ENCODE measurements at places on chromosomes 3 and 15.
A peak's percentile ranks its signal among the peaks of the same experiment; 100 is the strongest.

DNA sequence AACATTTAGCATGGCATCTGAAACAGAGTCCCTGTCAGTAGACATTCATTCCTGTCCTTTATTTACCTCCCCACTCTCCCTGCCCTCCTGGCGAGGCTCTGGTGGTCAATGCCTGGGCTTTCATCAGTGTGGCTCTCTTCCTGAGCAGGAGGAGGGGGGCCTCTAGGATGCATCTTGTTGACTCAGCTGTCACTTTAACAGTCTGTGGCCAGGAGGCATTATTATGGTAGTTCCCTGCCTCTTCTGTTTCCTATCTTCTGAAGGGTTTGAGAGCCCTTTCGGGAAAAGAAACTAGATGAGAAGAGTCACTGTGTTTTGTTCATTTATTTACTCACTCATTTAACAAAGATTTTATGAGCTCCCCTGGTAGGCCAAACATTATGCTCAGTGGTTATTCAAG lies 2.4 kb upstream of the PPP1R14D start:
- no peak for DNase-seq

- peak; percentile 19 for DNase-seq
Measured at GRCh38 chr15:40043927-40044716, 5.1 kb upstream of the SRP14 start.

DNA sequence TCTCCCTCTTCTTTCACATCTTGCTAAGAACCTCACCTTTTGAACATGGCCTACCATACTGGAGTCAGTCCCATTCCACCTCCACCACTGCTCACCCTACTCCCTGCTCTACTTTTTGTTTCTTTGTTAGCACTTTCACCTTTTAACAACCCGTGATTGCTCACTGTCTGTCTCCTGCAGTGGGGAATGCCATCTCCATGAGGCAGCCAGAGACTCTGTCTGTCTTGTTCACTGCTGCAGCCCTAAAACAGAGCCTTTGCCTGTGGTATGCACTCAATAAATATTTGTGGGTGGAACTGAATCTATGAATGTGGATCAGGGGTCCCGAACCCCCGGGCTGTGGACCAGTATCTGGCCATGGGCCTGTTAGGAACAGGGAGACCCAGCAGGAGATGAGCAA lies 16.5 kb upstream of the TLE3 start:
- DNase-seq = no peak

DNA sequence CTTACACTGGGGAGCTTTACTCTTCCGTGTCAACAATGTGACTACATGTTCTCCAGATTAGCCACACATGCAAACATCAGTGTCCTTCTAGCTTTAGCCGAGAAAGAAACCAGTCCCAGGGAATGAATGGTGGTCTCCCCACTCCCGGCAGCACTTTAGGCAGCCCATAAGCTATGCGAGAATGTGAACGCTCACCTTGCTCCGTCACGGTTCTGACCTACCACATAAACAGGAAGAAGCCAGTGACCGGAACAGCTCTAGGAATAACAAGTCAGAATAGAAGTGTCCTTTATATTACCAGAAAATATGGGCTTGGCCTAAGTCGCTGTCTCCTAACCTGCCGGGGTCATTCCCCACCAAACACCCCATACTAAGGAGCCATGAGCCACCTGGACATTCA lies 98.0 kb upstream of the ABHD17C start:
- no peak for DNase-seq

- DNase-seq = no peak
Measured at GRCh38 chr3:54835701-54836100, 92.2 kb downstream of the LRTM1 start.

- peak; percentile 48 for DNase-seq
Measured at GRCh38 chr15:67010898-67011616, 54.3 kb upstream of the SMAD3 start.

- no peak for DNase-seq
Measured at GRCh38 chr3:127821394-127821793, 921 bp downstream of the MGLL start.

DNA sequence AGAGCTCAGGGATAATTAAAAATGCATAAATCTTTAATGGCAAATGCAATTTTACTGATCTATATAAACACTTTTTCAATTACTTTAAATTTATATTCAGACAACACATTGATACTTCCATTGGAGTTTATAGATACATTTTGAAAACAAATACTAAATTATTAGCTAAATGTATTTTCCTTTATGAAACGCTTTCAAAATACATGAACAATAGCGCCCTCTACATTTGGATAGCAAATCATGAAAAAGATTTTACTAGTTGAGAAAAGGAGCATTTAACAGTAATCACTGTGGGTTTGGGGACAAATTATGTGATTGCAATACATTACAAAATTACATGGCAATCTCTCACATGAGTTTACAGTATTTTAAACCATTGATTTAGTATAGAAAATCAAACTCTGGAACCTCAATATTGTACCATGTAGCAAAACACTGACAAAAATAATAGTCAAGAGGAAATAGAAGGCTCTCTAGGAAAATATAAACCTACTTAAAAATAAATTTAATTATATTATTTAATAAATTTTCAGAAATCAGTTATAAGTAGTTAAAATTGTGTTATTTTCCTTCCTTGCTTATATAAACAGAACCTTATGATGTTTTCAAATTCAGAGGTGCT lies 207.9 kb downstream of the ZIC1 start:
- peak; percentile 7 for DNase-seq

DNA sequence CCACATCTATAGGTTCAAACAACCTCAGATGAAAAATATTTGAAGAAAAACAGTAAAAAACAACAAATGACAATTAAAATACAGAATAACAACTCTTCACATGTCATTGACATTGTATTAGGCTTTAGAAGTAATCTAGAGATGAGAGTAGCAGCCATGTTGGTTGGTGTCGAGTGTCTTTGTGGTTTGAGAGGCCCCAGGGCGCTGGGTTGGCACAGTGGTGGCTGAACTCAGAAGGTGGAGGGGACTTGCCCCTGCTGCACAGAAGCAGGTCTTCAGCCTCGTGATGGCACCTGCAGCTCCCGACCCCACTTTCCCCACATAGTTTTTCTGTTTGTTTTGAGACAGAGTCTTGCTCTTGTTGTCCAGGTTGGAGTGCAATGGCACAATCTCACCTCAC lies 187.2 kb downstream of the OSBPL10 start:
- DNase-seq = no peak

DNA sequence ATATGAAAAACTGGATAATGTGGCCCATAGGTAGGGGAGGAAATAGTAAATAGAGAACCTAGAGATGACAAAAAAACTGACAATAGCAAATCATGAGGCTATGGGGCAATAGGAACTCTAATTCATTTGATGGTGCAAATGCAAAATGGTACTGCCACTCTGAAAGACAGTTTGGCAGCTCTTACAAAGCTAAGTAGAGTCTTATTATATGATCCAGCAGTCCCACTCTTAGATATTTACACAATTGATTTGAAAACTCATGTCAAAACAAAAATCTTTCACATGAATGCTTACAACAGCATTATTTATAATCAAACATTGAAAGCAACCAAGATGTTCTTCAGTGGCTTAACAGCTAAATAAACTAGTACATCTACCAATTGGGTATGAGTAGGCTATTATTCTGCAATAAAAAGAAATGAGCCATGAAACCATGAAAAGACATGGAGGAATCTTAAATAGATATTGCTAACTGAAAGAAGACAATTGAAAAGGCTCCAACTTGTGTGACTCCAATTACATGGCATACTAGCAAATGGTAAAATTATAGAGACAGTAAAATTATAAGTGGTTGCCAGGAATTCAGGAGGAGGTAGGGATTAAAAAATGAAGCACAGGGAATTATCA lies 321.8 kb upstream of the STAC start:
- no peak for DNase-seq

GRCh38 chr3:189685860-189686259 lies 54.7 kb downstream of the TP63 start:
- DNase-seq = peak; percentile 66

- no peak for DNase-seq
Measured at GRCh38 chr3:26587571-26587970, 35.0 kb upstream of the LRRC3B start.

DNA sequence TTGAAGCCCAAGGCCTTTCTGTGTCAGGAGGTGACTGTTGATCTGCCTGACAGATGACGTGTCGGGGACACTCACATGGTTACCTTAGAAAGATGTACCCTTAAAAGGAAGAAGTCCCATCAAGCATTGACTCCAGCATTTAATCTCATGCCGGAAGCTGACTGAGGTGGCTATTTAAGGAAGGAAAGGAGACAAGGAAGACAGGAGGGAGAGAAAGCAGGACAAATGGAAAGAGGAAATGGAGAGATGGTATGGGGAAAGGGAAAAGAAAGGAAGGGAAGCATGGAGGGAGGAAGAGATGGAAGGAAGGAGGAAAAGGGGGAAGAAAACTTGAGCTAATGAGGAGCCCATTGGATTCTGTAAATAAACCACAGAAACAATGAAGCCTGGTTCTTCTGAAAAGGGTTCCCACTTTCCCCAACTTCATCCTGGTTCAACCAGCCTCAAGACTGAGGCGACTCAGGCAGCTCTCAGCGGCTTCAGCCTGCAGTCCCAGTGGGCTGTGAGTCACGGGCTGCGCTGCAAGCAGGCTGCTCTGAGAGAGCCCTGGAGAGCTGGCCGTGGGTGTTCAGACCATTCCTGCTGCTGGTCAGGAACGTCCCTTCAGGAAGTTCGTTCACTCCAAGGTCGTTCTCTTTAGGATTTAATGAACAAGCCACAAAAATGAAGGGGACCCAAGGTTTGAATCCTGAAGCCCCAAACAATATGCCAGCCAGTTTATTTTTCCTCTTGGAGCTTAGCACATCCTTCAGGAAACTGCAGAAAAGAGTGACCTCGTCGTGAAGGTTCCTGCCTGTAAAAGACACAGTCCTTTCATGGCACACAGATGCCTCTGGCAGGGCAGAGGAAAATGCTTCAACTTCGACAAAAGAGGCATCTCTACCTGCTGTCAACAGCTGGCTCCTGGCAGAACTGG lies 69.6 kb upstream of the THBS1 start:
- DNase-seq = peak; percentile 96

DNA sequence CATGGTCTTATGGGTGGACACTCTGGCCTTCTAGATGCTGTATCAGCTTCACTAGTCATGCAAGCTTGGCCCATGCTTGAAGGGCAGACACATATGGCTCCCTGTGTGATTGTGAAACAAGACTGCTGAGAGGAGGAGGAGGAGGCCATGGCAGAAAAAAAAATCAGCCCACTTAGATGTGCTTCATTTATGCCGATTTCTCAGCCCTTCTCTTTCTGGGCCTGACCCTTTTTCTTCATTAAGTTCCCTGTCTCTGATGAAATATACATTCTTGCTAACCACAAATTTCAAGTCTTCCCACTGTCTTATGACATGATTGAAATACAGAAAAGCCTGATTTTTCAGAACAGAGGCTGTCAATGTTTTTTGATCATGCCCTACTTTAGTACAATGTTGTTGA lies 213.0 kb upstream of the FEZF2 start:
- DNase-seq = peak; percentile 88

- no peak for DNase-seq
Measured at GRCh38 chr15:58260205-58260724, 122.1 kb downstream of the AQP9 start.

DNA sequence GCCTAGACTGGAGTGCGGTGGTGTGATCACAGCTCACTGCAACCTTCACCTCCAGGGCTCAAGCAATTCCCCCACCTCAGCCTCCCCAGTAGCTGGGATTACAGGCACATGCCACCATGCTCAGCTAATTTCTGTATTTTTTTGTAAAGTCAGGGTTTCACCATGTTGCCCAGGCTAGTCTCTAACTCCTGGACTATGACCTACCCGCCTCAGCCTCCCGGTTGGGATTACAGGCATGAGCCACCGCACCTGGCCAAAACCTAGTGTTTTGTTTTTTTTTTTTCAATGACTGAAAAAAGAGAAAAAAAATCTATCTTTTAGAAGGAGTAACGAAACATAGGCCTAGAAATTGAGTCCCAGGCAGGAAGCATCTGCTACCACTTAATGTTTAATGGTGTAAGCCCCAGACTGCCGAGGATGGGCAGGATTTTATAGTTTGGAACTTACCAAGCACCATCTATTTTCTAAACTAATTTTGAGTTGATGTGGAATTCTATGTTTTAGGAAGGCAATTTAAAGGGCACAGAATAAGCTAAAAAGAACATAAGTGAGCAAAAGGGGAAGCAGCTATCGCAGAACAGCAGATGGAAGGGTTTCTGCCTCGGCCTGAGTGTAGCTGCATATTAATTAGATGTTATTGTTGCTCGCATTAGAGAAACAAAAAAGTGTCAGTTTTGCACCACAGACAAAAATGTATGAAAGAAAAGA lies 24.2 kb upstream of the CA12 start:
- peak; percentile 38 for DNase-seq

DNA sequence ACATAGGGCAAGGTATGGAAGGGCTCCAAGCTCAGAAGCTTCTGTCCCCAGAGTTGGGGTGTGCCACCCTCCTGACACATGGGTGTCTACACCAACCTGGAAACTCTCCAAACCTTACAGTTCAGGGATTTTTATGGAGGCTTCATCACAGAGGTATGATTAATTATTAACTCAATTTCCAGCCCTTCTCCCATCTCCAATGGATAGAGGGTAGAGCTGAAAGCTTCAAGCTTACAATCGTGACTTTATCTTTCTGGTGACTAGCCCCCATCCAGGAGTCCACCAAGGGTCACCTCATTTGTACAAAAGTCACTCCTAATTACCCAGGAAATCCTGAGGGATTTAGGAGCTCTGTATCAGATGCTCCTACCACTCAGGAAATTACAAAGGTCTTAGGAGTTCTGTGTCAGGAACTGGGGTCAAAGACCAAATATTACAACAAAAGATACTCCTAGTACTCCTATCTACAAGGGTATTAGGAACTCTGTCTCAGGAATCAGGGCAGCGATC lies 62.7 kb downstream of the TFDP2 start:
- no peak for DNase-seq

DNA sequence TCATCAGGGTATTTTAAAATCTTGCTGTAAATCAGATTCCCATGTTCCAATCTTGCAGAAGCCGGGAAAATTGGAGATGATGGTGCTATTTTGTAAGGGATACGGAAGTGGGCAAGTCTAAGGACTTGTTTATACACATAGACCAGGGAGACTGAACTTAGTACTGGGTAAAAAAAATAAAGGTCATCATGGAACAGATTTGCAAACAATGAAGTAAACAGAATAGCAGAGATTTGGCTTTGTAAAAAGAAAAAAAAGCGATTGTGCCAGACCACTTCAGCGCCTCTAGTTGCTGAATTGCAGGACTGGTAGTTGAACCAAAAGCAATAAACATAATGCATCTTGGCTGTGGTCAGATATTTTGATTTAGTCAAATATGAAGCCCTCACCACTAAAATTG lies 229.1 kb downstream of the TP63 start:
- DNase-seq = no peak

DNA sequence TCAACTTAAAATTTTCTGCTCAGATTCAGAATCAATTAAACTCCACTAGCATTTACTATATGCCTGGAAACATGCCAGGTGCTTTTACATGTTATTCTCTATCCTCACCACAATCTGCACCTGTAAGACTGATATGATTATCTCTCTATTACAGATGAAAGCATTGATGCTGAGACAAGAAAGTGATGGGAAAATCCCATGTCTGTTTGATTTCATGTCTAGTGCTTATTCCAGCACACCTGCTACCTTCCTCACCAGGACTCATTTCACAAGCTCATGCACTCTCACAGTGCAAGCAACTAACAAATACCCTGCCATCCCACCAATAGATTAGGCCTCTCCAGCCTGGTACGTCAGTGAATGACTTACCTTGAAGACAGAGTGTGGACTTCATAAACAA lies 25.0 kb upstream of the BCL6 start:
- no peak for DNase-seq

- no peak for DNase-seq
Measured at GRCh38 chr15:59244337-59244736, 37.7 kb downstream of the LDHAL6B start.
